H1 (cell line): ENCODE measurements at places on chromosomes 5 and 9.

GRCh38 chr5:92544036-92544435 is 1037.0 kb downstream of the NR2F1-AS1 start:
- no peak for DNase-seq

GRCh38 chr9:130117816-130118632 is 54.2 kb upstream of the NCS1 start:
- no peak for DNase-seq

DNA sequence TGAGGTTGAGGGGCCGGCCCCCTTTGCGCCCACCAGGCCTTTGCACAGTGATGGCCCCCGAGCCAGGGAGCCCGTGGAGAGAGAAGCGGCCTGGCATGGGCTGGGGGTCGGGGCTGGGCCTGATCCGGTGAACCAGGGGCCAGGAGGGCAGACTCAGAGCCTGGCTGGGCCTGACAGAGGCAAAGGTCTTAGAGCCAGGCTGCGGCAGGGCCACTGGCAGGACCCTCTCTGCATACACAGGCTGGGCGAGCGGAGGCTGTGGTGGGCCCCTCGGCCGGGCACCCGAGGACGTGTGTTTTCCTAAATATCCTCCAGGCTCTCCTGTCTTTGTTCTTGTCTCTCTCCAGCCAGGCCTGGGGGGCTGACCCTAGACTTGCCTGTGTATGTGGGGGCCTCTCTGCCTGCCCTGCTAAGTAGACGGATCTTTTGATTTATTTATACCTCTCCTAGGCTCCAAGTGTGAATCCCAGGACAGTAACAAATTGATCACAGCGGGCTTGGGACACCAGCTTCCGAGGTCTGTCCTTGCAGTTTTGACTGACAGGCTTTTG is 933 bp downstream of the NEK6 start:
- no peak for DNase-seq

DNA sequence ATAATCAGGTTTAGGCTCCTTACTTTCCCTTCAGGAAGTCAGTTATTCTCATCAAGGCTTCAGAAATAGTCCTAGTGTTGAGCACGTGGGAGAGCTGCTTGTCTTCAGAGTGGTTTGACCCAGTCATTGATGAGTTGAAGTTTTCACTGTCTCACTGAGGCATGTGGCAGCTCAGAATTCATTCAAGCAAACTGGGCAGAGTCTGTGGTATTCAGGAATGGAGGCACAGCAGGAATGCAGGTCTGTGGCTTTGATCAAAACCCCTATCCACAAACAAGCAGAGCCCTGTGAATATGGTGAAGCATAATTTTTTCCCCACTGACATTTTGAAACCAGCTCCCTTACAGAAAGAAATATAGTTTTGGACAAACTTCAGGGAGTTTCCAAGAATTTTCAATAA is 207.3 kb downstream of the CD180 start:
- no peak for DNase-seq

- DNase-seq = no peak
Observed at GRCh38 chr5:143479394-143479793, 75.9 kb upstream of the NR3C1 start.

DNA sequence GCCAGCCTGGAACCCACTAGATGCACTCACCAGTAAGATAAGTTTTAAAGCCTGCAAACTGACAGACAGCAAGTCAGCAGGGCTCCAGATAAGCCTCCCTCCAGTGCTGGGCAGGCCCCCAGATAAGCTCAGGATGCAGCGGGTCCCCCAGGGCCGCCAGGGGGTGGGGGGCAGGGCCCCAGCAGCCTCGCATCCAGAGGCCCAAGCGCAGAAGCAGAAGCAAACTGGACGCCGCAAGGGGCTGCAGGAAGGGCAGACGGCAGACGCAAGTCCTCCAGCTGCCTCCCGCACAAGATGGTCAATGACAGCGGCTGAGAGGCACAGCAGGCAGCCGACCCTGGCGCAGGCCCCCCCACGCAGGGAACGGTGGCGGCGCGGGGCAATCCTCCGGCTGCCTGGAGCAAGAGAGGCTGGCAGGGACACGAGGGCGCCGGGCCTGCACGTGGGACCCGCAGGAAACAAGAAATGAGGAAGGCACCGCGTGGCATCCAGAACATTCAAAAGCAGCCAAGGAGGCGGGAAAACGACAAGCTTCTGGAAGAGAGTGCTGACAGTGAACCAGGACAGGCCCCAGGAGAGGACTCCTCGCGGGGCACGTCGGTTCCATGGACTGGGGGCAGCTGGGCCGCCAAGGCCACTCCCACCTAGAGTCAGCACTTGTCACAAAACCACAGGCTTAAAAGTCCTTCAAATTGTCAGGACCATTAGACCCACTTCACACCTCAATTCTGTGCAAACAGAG is 49.8 kb downstream of the ROR2 start:
- DNase-seq = no peak

GRCh38 chr9:117511852-117512481 is 97.1 kb upstream of the ASTN2 start:
- no peak for DNase-seq

- no peak for DNase-seq
Observed at GRCh38 chr5:30994902-30995301, 198.6 kb upstream of the CDH6 start.

GRCh38 chr9:128001151-128001778 is 20.5 kb upstream of the EEIG1 start:
- DNase-seq = no peak

- DNase-seq = no peak
Observed at GRCh38 chr9:96721731-96722429, 56.0 kb downstream of the ZNF510 start.

GRCh38 chr9:125447202-125447802 is 185.7 kb downstream of the GAPVD1 start:
- no peak for DNase-seq

- no peak for DNase-seq
Observed at GRCh38 chr5:73902327-73903051, 276.5 kb downstream of the ARHGEF28 start.

- no peak for DNase-seq
Observed at GRCh38 chr5:82613891-82614290, 335.7 kb upstream of the RPS23 start.

DNA sequence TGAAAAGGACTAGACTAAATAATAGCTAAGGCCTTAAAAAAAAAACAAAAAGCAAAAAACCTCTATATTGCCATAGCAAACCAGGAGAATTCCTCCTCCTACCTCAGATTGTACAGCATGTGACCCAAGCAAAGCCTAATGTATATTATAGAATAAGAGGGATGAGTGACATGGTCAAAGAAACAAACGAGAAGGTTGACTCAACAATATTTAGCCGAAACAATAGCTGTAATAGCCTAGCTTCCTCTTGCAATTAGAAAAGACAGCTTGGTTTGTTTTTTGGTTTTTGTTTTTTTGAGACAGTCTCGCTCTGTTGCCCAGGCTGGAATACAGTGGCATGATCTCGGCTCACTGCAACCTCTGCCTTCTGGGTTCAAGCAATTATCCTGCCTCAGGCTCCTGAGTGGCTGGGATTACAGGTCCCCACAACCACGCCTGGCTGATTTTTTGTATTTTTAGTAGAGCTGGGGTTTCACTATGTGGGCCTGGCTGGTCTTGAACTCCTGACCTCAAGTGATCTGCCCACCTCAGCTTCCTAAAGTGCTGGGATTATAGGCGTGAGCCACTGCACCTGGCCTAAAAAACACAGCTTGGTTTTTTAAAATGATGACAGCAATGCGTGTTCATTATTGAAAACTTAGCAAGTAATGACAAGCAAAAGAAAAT is 5.6 kb downstream of the NLN start:
- no peak for DNase-seq

GRCh38 chr9:125768803-125769202 is 21.6 kb downstream of the PBX3 start:
- no peak for DNase-seq

- DNase-seq = no peak
Observed at GRCh38 chr9:21919377-21920362, 74.5 kb downstream of the CDKN2A start.

DNA sequence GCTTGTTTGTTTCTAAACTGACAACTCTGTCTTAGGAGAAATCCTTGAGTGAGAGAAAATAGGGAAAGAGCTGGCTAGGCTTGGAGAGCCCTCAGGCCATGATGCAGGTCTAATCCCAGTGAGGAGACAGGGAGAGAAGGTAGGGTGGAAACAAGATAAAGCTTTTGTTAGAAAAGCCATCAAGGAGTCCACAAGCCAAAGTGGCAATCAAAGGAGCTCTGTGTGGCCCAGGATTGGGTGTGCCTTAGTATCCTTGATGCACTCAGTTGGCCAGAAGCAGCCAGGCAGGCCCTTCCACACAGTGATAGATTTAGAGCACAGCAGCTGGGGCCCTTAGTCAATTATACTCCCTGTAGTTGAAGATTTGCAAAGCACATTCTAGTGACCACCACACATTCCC is 73.9 kb downstream of the ALDH7A1 start:
- DNase-seq = no peak

- no peak for DNase-seq
Observed at GRCh38 chr9:130484362-130485072, 39.8 kb downstream of the ASS1 start.

GRCh38 chr5:52801329-52801728 is 13.6 kb downstream of the ITGA1 start:
- DNase-seq = no peak

DNA sequence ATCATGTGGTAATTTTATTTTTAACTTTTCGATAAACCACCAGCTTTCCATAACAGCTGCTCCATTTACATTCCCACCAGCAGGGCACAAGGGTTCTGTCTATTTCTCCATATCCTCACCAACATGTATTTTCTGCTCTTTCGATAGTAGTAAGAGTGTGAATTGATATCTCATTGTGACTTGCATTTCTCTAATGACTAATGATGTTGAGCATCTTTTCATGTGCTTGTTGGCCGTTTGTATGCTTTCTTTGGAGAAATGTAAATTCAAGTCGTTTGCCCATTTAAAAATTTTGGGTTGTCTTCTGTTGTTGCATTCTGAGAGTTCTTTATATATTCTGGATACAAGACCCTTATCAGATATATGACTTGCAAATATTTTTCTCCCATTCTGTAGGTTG is 45.9 kb downstream of the PSD2 start:
- no peak for DNase-seq

DNA sequence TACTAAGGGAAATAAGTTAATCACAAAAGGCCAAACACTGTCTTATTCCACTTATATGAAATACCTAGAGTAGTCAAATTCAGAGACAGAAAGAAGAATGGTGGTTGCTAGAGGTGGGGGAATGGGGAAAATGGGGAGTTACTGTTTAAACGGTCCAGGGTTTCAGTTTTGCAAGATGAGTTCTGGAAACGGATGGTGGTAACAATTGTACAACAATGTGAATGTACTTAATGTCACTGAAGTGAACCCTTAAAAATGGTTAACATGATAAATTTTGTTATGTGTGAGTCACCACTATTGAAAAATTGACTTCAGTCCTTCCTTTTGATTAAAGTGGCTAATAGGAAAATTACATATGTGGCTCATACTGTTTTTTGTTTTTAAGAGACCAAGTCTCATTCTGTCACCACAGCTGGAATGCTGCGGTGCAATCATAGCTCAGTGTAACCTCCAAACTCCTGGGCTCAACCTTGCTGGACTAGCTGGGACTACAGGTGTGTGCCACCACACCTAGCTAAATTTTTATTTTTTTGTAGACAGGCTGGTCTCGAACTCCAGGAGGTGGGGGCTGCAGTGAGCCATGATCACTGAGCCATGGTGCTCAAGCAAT is 8.7 kb downstream of the UBQLN1 start:
- no peak for DNase-seq

GRCh38 chr5:125978015-125978414 is 445.2 kb upstream of the GRAMD2B start:
- DNase-seq = no peak

DNA sequence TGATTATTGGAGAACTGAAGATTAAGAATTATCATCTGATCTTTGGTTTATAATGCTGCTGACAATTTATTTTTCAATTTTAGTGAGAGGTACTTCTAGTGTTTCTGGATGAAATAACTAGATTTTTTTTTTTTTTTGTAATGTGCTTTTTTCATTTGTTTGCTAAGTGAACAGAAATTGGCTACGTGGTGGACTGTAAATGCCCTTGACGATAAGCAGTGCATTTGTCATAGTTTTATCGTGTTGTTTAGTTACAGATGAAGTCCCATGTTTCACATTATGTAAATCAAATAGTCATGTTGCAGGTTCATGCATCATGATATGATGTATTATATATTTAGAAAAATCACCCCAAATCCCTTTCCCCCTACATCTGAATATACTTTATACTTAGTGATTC is 81.0 kb downstream of the ADAMTS19 start:
- no peak for DNase-seq

- no peak for DNase-seq
Observed at GRCh38 chr9:110143485-110143884, 64.5 kb downstream of the C9orf152 start.

DNA sequence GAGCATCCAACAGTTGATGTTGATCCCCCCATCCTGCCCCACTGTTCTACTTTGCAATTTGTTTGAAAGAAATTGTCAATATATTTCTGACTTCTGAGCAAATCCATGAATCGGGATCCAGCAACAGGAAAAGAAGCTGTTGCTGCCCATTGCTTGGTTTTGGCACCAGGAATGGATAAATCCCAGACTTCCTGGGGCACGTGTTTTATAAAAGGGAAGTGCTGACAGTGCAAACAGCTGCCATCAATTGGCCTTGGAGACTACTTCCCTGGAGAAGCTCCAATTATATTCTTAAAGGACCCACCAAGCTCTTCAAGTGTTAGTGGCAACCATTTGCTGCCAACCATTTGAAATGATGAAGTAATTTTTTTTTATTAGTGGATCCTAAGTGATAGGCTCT is 13.7 kb downstream of the STK32A start:
- DNase-seq = no peak

DNA sequence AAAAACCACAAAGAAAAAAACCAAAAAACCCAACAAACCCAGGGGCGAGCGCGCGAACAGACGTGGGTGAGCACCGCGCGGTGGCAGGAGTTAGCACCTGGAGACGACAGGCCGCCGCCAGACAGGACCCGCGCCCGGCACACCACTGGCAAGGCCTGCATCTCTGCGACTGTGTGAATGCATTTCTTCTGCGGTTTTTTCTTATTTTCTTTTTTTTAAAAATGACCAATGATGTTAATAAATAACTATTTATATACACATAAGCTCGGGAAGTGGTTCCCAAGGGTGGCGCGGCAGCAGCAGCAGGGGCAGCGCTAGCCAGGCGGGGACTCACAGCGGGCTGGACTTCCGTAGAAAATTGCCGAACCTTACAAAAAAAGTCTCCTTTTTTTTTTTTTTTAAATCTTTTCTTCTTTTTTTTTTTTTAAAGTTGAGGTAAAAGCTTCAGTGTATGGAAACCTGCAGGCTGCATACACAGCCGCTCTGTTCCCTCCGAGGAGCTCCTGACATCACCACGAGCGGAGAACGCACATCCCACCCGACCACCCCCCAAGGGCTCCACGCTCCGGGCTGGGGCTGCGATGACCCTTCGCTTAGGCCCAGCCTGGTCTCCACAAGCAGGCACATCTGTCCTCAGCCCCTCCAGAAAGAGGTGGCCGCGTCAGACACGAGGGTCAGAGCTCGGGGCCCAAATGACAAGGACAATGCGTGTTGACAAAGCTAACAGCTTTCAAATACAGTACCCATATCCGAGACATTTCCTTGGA is 7.4 kb downstream of the BRD3OS start:
- DNase-seq = no peak

DNA sequence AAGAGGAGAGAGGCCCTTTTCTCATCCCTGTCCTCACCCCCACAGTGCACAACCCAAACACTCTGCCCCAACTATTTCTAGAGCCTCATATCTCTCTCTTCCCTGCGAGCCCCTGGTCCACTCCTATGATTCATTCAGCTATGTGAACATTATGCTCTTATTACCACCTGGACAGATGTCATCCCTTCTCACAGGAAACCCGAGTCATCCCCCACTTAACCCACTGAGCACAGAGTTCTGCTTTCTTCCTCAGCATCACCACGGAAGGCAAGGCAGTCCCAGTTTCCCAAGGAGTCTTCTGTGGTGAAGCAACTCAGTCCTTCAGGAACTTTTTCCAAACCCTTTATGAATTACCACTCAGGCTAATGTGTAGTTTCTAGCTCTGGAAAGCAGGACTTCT is 1.3 kb downstream of the DNAI1 start:
- DNase-seq = no peak
